ENCODE measurements at places on chromosomes 13 and 19.

DNA sequence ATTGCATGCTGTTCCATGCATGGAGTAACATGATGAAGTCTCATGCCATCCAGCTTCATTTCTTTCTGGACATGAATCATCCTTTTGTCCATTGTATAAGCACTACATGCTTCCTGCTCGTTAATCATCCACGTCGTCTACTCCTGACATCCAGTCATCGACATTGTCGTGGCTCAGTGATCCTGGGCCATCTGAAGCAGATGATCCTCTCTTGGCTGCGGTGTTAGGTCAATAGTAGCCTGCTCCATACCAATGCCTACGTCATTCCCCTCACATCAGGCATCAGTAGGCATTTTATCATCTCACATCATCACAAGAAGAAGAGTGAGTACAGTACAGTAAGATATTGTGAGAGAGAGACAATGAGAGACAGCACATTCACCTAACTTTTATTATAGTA lies 7.9 kb upstream of the MYO16 start:
- DNase-seq, result no peak

DNA sequence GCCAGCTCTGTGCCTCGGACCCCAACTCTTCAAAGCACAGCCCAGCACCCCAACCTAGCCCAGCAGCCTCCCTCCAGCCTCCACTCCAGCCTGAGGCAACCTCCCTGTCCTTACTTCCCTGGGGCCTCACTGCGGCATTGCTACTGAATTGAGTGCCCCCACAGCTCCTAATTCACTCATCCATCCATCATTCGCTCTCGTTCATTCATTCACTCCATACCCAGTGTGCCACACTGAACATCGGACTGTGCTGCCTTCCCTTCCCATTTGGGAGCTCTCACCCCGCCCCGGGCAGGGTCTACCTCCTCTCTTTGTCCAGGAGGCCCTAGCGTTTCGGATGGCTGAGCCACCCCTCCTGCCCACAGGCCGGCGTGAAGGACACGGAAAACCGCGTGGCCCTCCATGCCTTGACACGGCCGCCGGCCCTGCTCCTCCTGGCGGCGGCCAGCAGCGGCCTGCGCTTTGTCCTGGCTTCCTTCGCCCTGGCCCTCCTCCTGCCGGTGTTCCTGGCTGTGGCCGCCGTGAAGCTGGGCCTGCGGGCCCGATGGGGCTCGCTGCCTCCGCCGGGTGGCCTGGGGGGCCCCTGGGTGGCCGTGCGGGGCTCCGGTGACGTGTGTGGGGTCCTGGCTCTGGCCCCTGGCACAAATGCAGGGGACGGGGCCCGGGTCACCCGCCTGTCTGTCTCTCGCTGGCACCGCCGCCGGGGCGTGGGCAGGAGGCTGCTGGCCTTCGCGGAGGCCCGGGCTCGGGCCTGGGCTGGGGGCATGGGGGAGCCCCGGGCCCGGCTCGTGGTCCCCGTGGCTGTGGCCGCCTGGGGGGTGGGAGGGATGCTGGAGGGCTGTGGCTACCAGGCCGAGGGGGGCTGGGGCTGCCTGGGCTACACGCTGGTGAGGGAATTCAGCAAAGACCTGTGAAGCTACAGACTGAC lies 1.3 kb downstream of the NAT14 start:
- DNase-seq, result no peak

GRCh38 chr19:34828156-34828555 lies 55.1 kb upstream of the ZNF599 start:
- no peak for DNase-seq

- DNase-seq, result no peak
Measured at GRCh38 chr13:94993616-94994015, 281.3 kb upstream of the SOX21 start.

- DNase-seq, result no peak
Measured at GRCh38 chr19:51027873-51028272, 1.5 kb upstream of the KLK11 start.

GRCh38 chr19:720345-721160 lies 11.8 kb downstream of the PALM start:
- no peak for DNase-seq

DNA sequence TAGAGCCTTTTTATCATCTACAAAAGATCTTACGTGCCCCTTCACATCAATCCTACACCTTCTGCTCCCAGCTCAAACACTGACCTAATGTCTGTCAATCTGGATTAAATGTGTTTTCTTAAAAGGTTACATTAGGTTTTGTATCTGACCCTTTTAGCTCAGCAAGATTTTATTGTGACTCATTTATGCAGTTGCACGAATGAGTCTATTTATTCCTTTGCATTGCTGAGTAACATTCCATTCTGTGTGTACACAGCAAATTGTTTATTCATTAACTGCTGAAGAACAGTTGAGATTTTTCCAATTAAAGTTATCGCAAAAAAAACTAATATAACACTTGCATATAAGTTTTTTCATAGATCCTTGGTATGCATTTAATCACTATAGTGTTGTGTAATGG lies 253.9 kb upstream of the GPC6 start:
- no peak for DNase-seq

GRCh38 chr19:2424686-2425621 lies 2.4 kb downstream of the TIMM13 start:
- no peak for DNase-seq

- no peak for DNase-seq
Measured at GRCh38 chr19:19628501-19629134, 598 bp upstream of the LPAR2 start.

GRCh38 chr13:108155185-108156106 lies 59.9 kb downstream of the LIG4 start:
- peak; percentile 34 for DNase-seq

DNA sequence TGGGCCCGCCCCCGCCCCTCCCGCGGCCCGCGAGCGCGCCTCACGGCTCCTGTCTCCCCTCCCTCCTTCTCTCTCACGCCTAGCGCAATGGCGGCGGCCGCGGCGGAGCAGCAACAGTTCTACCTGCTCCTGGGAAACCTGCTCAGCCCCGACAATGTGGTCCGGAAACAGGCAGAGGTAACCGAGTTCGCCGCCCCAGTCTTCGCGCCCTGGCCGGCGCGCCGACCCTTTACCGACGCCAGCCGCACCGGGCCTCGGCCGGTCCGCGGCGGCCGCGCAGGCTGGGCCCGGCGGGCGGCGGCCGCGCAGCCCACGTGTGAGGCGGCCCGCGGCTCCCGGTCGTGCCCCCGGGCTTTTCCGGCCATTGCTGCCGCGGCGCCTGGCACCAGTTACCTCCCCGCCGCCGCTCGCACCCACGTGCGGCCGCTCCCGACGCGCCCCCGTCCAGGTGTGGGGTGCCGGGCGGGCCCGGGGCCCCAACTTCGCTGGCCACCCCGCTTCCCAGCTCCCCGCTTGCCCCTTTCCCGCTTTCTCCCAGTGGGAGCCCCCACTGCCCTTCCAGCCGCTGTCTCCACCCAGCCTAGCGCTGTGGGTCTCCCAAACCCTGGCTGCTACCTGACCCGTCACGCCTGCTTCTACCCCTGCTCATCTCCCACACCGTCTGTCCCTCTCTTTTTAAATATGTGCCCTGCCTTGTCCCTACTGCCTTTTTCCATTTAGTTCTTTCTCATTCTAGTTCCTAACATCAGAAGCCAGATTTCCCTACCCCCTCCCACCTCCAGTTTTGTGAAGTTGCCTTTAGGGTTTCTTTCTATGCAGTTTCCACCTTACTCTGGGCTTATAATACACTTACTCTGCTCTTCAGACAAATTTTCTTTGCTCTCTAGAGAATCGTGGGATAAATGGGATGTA lies 23.4 kb downstream of the IPO5 start:
- DNase-seq, result no peak

DNA sequence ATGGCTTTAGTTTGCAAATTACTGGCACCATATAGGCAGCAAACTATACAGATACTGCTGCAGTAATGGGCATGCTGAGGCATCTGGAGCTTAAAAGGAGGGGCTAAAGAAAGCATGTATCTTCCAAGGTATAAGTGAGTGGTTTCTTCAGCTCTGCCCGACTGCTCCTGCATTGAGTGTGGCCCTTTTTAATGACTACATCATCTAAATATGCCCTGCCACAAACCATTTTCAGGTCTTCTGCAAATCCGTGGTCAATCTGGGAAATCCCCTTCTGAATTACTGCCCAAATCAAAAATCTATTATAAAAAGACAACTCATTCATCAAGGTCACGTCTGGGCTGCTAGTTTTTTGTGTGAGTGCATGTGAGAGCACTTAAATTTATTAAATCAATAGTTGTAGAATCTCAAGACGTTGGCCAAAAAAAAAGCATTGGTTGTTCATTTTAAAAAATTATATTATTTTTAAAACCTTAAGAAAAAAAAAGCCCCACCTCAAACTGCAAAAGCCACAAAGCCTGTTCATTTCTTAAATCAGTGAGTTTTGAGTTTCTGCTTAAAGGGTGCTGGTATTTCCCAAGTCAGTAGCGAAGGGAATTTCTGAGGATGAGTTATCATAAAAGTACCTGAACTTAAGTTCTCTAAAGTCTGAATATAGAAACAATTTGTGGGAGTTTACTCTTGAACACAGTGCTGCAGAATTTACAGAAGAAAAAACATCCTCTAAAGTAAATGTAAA lies 16.3 kb downstream of the LCP1 start:
- DNase-seq, result no peak

DNA sequence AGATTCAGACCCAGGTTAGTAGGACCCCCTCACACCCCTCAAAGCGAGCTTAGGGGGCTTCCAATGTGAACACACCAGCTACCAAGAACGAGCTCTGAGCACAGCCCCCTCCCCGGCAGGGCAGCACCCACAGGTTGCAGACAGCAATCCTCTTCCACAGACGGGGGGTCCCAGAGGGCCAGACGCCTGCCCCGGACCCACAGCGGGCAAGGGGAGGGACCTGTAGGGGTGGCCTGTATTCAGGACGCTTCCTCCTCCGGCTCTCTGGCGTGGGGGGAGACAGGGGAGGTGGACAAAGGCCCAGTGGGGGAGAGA lies 4.8 kb downstream of the TTYH1 start:
- no peak for DNase-seq

GRCh38 chr13:75558145-75558840 lies 8.7 kb downstream of the UCHL3 start:
- no peak for DNase-seq

- no peak for DNase-seq
Measured at GRCh38 chr13:61670384-61671161, 254.9 kb upstream of the PCDH20 start.

DNA sequence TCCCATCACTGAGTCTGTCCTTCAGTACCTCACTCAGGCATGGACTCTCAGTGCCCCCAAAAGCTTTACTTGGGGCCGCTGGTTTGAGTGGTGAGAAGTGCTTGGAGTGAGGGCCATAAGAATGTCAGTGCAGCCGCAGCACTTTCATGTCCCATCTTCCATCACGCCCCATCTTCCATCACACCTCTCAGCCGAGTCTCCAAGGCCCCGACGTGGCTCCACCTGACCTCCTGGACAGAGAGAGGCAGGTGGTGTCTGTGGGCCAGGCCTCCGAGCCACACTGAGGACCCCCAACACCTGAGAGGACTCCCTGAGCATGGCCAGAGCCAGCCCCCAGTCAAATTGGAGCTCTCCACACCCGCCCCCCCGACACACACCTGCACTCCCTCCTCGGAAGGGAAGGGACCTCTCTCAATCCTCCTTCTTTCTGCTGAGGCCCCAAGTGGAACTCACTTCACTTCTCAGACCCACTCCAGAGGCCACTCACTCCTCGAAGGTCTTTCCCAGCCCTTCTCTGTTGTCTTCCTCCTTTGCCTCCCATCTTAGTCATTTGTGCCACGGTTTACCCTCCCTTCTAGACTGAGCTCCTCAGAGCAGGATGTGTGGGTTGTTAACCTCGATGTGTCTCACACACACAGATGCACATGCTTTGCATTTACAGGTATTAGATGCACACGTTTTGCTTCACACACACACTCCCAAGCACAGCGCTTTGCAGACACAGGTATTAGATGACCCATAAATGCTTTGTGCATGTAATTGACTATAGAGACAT lies 65.7 kb upstream of the ATP12A start:
- DNase-seq, result no peak

DNA sequence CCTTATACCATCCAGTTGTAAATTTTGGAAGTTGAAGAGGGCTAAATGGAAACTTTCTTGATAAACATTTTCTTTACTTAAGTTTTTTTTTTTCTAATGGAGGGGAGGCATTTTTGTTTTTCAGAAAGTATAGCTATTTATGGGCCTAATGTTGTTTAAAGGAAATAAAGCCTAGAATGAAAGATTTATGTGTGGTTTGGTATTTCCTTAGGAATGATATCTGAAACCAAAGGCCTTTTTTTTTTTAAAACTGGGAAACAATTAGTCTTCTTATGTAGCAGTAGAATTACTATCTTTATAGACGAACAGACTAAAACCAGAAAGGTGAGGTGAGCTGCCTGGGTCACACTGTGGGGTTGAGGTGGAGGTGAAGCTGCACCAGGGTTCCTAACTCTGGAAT lies 80.1 kb downstream of the ESD start:
- DNase-seq, result no peak

DNA sequence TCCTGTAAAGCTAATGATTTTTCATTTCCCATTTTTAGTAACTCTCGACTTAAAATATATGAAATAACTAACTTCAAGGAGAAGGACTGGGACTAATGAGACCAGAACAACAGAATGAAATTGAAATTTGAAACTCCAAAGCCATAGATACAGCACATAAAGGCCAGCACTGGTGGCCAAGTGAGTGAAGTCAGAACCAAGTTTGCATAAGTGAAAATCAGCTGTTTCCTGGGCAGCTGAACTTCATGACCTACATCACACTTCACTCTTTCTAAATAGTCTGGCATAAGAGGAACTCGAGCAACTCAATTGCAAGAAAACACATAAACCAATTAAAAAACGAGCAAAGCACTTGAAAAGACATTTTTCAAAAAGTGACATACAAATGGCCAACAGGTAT lies 84.5 kb downstream of the DCLK1 start:
- DNase-seq, result no peak

GRCh38 chr13:44537248-44537647 lies 38.9 kb downstream of the TSC22D1 start:
- DNase-seq, result no peak

- DNase-seq, result no peak
Measured at GRCh38 chr19:17074634-17075034, 618 bp downstream of the HAUS8 start.

- no peak for DNase-seq
Measured at GRCh38 chr13:83633746-83634145, 248.5 kb downstream of the SLITRK1 start.

GRCh38 chr19:1935484-1936208 lies 5.3 kb upstream of the CSNK1G2 start:
- DNase-seq, result no peak

DNA sequence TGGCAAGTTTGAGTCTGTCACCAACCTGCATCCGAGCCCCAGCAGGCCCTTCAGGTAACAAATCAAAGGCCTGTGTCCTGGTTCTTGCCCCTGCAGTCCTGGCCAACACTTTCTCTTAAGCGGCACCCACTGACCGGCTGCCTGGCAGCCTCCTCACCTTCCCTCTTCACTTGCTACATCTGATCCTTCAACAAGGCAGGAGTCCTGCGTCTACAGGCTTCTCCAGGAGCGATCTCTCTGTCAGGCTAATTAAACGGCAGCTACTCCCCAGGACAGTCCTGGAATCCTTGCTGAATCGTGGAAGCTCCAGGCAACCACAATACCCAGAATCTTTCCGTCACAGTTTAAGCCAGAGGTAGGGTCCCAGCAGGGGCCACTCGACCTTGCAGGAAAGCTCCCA lies 41.1 kb upstream of the GAS6 start:
- no peak for DNase-seq

GRCh38 chr13:34779171-34779570 lies 162.9 kb upstream of the NBEA start:
- no peak for DNase-seq
